ENCODE measurements at places on chromosomes 2 and 18.
A peak's percentile ranks its signal among the peaks of the same experiment; 100 is the strongest.

- no peaks in the 10 kb centered on the region for H3K36me3 ChIP-seq
- H3K27ac ChIP-seq: no peak overlapping the region
- no peak overlapping the region for H3K4me3 ChIP-seq
- no peaks in the 10 kb centered on the region for H3K27me3 ChIP-seq
Measured at GRCh38 chr18:60596928-60597327, 224.4 kb upstream of the MC4R start.

GRCh38 chr2:105840933-105841332 is 96.2 kb downstream of the NCK2 start:
- DNase-seq: no peak
- H3K36me3 ChIP-seq: no peaks in the 10 kb centered on the region
- no peaks in the 10 kb centered on the region for H3K27me3 ChIP-seq
- H3K4me1 ChIP-seq: peaks cover 11% of the 10 kb centered on the region
- H3K4me3 ChIP-seq: no peak overlapping the region

- no peak overlapping the region for H3K27ac ChIP-seq
- no peaks in the 10 kb centered on the region for H3K27me3 ChIP-seq
Measured at GRCh38 chr2:151616760-151617339, 117.4 kb downstream of the NEB start.

DNA sequence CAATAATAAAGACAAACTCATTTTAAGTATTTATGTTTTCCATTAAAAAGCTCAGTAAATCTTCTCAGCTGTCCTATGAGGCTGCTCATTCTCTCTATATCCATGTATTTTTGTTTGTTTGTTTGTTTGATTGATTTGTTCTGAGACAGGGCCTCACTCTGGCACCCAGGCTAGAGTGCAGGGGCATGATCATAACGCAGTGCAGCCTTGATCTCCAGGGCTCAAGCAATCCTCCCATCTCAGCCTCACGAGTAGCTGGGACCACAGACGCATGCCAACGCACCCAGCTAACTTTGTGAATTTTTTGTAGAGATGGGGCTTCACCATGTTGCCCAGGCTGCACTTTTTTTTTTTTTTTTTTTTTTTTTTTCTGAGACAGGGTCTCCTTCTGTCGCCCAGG is 5.6 kb downstream of the STRN start:
- H3K4me3 ChIP-seq: no peak overlapping the region
- H3K36me3 ChIP-seq: no peaks in the 10 kb centered on the region
- H3K4me1 ChIP-seq: peaks cover 2% of the 10 kb centered on the region
- no peaks in the 10 kb centered on the region for H3K27me3 ChIP-seq
- no peak overlapping the region for H3K27ac ChIP-seq

DNA sequence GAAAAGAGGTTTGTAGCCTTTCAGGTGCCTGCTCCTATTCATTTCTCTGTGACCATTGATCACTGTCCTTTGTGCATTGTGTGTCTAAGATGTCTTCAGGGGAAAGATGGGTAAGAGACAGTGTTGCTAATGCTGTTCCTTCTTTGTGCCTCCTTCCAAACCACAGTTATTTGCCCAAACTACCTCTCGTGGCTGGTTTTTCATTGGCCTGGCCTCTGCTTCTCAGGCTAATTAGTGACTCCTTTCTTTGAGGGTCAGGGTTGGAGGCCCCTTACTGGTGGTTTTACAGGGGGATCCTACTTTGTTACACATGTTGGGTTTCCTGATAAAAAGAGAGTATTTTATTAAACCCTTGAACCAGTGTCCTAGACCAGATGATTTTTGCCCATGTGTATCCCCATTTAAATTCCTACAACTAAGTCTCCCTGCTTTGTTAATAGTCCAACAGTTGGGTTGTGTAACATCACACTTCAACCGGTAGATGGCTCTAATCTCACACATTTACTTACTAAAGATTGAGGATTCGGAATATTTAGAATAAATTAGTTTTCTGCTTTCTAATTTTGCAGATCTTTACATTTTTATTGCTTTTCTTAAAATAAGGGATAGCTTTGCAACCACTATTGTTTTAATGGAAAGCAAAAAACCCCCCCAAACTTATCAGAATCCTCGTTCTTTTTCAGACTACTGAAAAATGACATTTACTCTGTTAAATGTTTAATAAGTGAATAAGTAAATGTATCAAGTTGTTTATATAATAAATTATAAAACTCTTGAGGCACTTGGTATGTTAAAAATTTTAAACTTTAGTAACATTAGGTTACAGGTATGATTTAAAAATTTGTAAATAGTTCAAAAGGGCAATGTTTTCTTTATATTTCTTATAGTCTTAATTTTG is 2.4 kb downstream of the MARS2 start:
- H3K36me3 ChIP-seq: peaks cover 2% of the 10 kb centered on the region
- H3K27me3 ChIP-seq: no peaks in the 10 kb centered on the region
- DNase-seq: no peak
- peak overlapping the region; percentile 3 for H3K4me3 ChIP-seq

DNA sequence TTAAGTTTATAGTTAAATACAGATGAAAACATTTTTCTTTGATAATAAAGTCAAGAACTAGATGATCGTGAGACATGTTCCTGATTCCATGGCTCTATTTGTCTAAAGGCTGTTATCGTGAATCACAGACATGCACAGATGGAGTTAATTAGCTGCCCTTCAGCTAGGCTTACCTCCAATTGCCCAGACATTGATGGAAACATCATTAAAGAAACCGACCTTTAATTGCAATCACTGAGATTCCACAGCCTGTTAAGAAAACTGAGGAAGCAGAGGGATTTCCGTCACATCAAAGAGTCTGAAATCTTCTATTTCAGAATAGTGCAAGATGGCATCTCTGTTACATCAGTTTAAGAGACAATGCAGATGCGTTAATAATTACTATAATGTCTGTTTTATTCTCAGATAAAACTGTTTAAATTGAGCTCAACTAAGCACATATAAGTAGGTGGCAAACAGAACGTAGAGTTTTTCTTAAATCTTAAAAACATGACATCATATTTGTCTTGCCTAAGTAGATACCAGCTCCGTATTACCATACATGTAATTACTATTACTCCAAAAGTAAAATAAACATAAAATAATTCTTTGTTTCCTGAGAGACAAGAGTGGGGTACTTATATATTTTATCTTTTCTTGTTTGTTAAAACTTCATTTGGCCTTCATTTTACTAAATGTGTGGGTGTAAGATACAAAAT is 23.9 kb upstream of the CRACDL start:
- no peaks in the 10 kb centered on the region for H3K27me3 ChIP-seq
- DNase-seq: no peak
- H3K27ac ChIP-seq: no peak overlapping the region
- H3K4me1 ChIP-seq: no peaks in the 10 kb centered on the region

- no peak overlapping the region for H3K27ac ChIP-seq
- no peak for DNase-seq
- no peak overlapping the region for H3K4me3 ChIP-seq
- no peaks in the 10 kb centered on the region for H3K36me3 ChIP-seq
- peaks cover 3% of the 10 kb centered on the region for H3K4me1 ChIP-seq
- H3K27me3 ChIP-seq: no peaks in the 10 kb centered on the region
Measured at GRCh38 chr2:104755026-104755878, 98.7 kb upstream of the POU3F3 start.

GRCh38 chr2:128797937-128798336 is 479.3 kb upstream of the HS6ST1 start:
- no peak overlapping the region for H3K4me3 ChIP-seq
- H3K27ac ChIP-seq: no peak overlapping the region
- H3K4me1 ChIP-seq: no peaks in the 10 kb centered on the region
- H3K27me3 ChIP-seq: no peaks in the 10 kb centered on the region
- no peak for DNase-seq
- H3K36me3 ChIP-seq: no peaks in the 10 kb centered on the region

GRCh38 chr2:45699032-45699658 is 47.7 kb downstream of the PRKCE start:
- H3K4me1 ChIP-seq: no peaks in the 10 kb centered on the region
- no peak overlapping the region for H3K27ac ChIP-seq
- no peak overlapping the region for H3K4me3 ChIP-seq
- no peaks in the 10 kb centered on the region for H3K36me3 ChIP-seq

GRCh38 chr2:100237770-100238169 is 84.5 kb downstream of the LONRF2 start:
- H3K4me1 ChIP-seq: no peaks in the 10 kb centered on the region
- DNase-seq: no peak
- H3K4me3 ChIP-seq: no peak overlapping the region

- H3K27ac ChIP-seq: no peak overlapping the region
- 0 out of 2 replicates have a peak, but pooled peaks cover 2% of the 10 kb centered on the region for H3K4me1 ChIP-seq
- no peaks in the 10 kb centered on the region for H3K27me3 ChIP-seq
Measured at GRCh38 chr18:11514267-11514666, 95.1 kb upstream of the SLC35G4 start.

DNA sequence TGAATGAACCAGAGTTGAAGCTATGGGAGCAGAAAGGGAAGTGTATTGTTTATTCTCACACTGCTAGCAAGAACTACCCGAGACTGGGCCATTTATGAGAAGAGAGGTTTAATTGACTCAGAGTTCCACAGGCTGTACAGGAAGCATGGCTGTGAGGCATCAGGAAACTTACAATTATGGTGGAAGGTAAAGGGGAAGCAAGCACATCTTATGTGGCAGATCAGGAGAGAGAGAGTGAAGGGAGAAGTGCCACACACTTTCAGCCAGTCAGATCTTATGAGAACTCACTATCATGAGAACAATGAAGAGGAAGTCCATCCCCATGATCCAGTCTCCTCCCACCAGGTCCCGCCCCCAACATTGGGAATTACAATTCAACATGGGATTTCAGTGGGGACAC is 383.2 kb upstream of the SLC14A2 start:
- DNase-seq: no peak
- no peaks in the 10 kb centered on the region for H3K27me3 ChIP-seq
- no peaks in the 10 kb centered on the region for H3K36me3 ChIP-seq
- no peaks in the 10 kb centered on the region for H3K4me1 ChIP-seq
- no peak overlapping the region for H3K4me3 ChIP-seq

GRCh38 chr2:62817995-62818713 is 112.6 kb downstream of the EHBP1 start:
- H3K27ac ChIP-seq: no peak overlapping the region
- no peaks in the 10 kb centered on the region for H3K4me1 ChIP-seq
- H3K4me3 ChIP-seq: no peak overlapping the region
- H3K27me3 ChIP-seq: no peaks in the 10 kb centered on the region
- DNase-seq: no peak

- DNase-seq: no peak
- no peaks in the 10 kb centered on the region for H3K27me3 ChIP-seq
- no peak overlapping the region for H3K4me3 ChIP-seq
- no peaks in the 10 kb centered on the region for H3K4me1 ChIP-seq
- no peaks in the 10 kb centered on the region for H3K36me3 ChIP-seq
- H3K27ac ChIP-seq: no peak overlapping the region
Measured at GRCh38 chr2:147559070-147559725, 285.6 kb upstream of the ACVR2A start.

DNA sequence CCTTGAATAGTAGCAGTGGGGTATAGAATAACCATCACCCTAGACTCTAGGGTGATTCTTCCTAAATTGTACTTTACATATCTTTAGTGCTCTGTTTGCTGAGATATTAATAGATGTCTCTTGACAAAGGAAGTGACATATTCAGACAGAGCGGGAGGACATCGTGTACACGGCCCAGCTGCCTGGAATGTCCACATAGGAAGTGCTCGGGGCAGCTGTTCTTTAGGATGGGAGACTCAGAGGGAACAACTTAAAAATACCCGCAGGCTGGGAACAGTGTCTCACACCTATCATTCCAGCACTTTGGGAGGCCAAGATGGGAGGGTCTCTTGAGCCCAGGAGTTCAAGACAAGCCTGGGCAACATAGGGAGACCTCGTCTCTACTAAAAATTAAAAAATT is 206.1 kb downstream of the FAM210A start:
- no peak for DNase-seq
- no peak overlapping the region for H3K4me3 ChIP-seq
- no peaks in the 10 kb centered on the region for H3K4me1 ChIP-seq
- no peak overlapping the region for H3K27ac ChIP-seq

GRCh38 chr2:49189512-49190225 is 35.4 kb upstream of the FSHR start:
- no peaks in the 10 kb centered on the region for H3K27me3 ChIP-seq
- H3K27ac ChIP-seq: no peak overlapping the region
- DNase-seq: no peak

DNA sequence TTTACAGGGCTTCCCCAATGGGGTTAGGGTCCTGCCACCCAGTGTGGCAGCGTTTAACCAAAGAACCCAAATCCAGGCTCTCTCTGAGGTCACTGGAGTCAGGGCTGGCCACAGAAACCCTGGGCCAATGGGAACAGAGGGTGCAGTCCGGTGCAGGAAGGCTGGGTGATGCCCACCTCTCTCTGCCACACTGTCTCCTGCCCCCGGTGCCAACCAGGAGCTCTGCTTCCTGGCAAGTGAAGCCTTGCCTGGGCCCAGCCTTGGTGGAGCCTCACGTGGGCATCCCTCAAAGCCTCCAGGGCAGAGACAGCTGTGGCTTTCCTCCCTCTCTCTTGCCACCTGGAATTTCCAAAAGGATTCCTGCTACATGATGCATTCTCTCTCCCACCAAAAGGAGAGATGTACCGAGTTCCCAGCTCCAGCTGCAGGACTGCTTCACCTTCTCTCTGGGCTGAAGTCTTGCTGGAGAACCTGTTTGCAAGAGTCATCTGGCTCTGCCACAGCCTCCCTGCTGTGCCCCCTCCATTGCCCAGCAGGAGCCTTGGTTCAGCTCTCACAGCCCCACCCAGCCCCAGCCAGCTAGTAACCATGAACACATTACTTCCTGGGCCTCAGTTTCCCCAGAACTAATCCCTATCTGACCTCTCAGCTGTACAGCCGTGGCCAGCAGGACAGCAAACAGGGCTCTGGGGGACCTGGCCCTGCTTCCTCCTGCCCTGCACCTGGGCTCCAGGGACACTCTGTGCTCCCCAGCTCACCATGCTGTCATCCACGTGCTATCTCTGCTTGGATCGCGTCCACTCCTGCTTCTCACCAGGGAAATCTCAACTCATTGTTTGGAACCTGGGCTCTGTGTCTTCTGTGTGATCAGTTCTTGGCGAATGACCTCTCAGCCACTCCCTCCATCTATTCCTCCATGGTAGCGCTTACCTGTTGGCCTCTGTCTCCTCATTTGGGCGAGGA is 43.4 kb downstream of the KCNF1 start:
- DNase-seq: no peak
- H3K36me3 ChIP-seq: no peaks in the 10 kb centered on the region
- no peaks in the 10 kb centered on the region for H3K27me3 ChIP-seq
- H3K27ac ChIP-seq: no peak overlapping the region
- no peaks in the 10 kb centered on the region for H3K4me1 ChIP-seq

GRCh38 chr2:186696290-186696689 is 2.4 kb downstream of the FAM171B start:
- no peak overlapping the region for H3K27ac ChIP-seq
- H3K4me3 ChIP-seq: no peak overlapping the region
- no peaks in the 10 kb centered on the region for H3K4me1 ChIP-seq
- no peaks in the 10 kb centered on the region for H3K36me3 ChIP-seq

All from iPS DF 6.9 (cell line).